Gastroesophageal sphincter (tissue), 4 donors: ENCODE measurements at places on chromosomes 6 and 20.

DNA sequence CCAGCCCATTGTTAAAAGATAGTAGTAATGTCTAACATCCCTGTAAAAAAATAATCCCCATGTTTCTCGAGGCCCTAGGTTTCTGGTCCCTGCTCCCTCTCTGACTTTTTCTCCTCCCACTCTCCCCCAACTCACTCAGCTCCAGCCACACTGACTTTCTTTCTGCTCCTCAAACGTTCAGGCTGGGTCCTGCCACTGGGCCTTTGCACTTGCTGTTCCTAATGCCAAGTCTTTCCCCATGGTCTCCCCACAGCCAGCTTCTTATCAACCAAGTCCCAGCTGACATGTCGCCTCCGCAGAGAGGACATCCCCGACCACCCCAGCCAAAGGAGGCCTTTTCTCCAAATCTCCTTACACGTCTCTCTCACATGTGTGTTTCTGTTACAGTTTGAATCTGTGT lies 21.8 kb upstream of the PTGIS start:
- no peaks in the 10 kb centered on the region for H3K4me1 ChIP-seq
- H3K4me3 ChIP-seq = no peak overlapping the region
- no peaks in the 10 kb centered on the region for H3K27me3 ChIP-seq
- H3K27ac ChIP-seq = peak overlapping the region; percentile 16

GRCh38 chr20:9011121-9011520 lies 57.8 kb upstream of the PLCB4 start:
- H3K4me3 ChIP-seq = no peak overlapping the region
- H3K27me3 ChIP-seq = no peaks in the 10 kb centered on the region
- no peaks in the 10 kb centered on the region for H3K4me1 ChIP-seq
- no peak overlapping the region for H3K27ac ChIP-seq
- no peaks in the 10 kb centered on the region for H3K36me3 ChIP-seq

- H3K4me1 ChIP-seq = peaks cover 25% of the 10 kb centered on the region
- H3K36me3 ChIP-seq = no peaks in the 10 kb centered on the region
- H3K4me3 ChIP-seq = no peak overlapping the region
These were observed 530.1 kb upstream of the NOX3 start for GRCh38 chr6:155985660-155986138.

DNA sequence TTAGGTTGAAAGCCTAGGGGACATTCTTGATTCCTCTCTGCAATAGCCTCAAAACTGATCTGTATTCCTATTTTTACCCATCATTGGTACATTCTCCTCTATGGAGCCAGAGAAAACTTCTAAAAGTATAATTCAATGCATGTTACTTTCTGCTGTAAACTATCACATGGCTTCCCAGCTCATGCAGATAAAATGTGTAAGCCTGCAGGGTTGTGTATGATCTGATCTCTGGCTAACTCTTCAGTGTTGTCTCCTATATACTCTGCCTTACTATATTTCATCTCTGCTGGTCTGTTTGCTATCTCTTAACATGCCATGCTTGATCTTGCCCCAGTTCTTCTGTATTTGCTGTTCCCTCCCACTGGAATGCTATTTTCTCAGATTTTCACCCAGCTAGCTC lies 323.3 kb upstream of the RSPO3 start:
- no peaks in the 10 kb centered on the region for H3K27me3 ChIP-seq
- H3K4me3 ChIP-seq = no peak overlapping the region
- H3K36me3 ChIP-seq = no peaks in the 10 kb centered on the region
- no peaks in the 10 kb centered on the region for H3K4me1 ChIP-seq
- no peak for ATAC-seq

DNA sequence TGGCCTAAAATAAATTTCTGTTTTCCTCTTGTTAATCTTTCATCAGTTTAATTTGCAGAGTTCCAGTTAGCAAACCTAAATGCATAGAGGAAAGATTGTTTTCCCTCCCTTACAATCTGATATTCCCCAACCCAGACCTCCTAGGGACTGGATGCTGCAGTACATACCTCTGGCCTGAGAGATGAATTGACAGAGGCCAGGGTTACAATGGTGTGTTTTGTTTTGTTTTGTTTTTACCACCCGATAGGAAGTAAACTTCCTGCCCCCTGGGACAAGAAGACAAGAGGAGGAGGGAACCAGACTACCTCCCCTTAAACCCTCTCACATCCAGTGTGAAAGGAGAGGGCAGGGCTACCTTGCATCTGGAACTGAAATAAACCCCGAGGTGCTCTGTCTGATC lies 319.0 kb downstream of the LRFN2 start:
- H3K36me3 ChIP-seq = no peaks in the 10 kb centered on the region
- H3K27me3 ChIP-seq = no peaks in the 10 kb centered on the region
- no peak overlapping the region for H3K4me3 ChIP-seq
- H3K4me1 ChIP-seq = no peaks in the 10 kb centered on the region
- no peak overlapping the region for H3K27ac ChIP-seq
- no peak for ATAC-seq
